ENCODE measurements at places on chromosomes 12 and 14.

GRCh38 chr12:62660756-62661155, 194.1 kb downstream of the MON2 start:
- peaks cover 3% of the 10 kb centered on the region for H3K4me1 ChIP-seq
- H3K36me3 ChIP-seq, result no peaks in the 10 kb centered on the region
- H3K27ac ChIP-seq, result no peak overlapping the region

- H3K4me1 ChIP-seq, result peaks cover 29% of the 10 kb centered on the region
- H3K27ac ChIP-seq, result peak overlapping the region; percentile 98
- H3K4me3 ChIP-seq, result peak overlapping the region; percentile 91
- DNase-seq, result peak; percentile 76
- no peaks in the 10 kb centered on the region for H3K27me3 ChIP-seq
These were observed 1.2 kb upstream of the SCAF11 start for GRCh38 chr12:45991284-45992249.

DNA sequence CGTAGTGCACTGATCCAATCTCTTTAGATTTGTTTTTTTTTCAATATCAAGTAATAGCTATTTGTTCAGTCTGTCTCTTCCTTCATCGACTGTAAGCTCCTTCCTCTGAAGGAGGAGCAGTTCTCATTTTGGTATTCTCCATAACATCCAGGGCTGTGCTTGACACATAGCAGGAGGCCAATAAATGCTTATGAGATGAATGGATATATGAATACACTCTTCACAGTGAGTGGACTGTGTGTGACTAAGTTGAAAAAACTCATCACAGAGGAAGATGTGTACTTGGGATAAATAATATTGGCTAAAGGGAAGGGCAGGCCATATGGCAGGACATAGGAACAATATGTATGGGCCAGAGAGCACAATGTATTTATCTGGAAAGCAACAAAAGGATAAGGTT, 205.3 kb upstream of the PRICKLE1 start:
- H3K27me3 ChIP-seq, result no peaks in the 10 kb centered on the region
- no peaks in the 10 kb centered on the region for H3K36me3 ChIP-seq
- H3K4me3 ChIP-seq, result no peak overlapping the region

DNA sequence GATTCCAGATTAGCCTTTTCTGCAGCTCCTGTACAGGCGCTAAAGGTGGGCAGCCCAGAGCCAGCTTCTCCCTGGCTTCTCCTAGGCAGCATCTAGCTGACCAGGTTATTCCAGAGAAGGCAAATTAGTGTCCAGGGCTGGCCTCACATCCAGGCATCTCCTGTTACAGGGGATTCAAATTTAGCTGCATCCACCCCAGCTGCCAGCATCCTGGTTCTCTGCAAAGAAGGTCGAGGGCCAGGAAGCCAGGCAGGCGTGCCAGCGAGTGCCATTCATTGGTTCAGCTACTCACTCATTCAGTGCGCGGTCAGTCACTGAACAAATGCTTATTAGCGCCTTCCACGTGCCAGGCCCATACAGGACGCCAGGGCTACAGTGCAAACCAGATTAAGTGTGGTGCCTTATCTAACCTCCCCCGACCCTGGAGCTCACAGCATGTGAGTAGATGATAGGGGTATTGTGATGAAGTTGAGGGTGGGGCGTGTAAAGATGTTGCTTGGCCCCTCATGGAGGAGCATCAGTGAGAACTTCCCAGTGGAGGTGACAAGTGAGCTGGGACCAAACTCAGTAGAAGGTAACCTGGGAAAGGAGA, 15.7 kb upstream of the FAM222A start:
- H3K4me3 ChIP-seq, result no peak overlapping the region
- DNase-seq, result no peak
- H3K4me1 ChIP-seq, result no peaks in the 10 kb centered on the region
- H3K27ac ChIP-seq, result no peak overlapping the region
- peaks cover 8% of the 10 kb centered on the region for H3K27me3 ChIP-seq
- H3K36me3 ChIP-seq, result no peaks in the 10 kb centered on the region

DNA sequence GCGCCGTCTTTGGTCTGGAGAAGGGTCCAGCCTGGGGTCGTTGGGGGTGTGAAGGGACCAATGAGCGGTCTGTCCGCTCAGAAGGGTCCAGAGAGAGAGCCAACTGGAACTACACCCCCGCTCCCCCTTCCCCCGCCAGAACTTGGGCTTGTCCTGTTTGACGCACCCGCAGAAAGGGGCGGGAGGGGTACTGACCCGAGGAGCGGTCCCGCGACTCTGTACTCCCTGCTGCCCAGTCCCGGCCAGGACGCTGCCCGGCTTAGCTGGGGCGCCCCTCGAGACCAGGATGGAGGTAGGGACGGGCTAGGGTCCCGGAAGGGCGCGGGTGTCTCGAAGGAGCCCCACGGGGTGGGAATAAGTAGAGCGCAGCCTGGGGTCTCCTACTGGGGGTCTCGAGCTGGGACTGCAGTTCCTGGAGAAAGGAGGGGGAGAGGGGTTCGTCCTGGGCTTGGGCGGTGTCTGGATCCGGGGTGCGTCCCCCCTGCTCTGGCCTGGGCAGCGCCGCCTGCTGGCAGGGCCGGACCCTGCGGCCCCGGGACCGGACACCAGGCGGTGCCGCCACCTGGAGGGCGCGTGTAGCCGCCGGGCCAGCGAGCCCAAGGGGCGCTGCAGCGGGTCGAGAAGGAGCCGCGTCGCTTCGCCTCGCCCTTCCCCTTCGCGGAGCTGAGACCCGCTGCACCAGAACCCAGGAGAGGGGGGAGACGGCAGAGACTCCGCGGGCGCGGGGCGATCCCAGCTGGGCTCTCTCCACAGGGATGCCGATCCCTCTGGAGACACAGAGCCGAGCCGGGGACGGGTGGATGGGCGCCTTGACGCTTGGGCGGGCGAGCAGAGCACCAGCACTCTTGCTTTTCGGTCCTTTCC, 3.8 kb upstream of the CACNB3 start:
- H3K36me3 ChIP-seq, result no peaks in the 10 kb centered on the region
- peak overlapping the region; percentile 84 for H3K4me3 ChIP-seq
- peak overlapping the region; percentile 85 for H3K27ac ChIP-seq
- peaks cover 17% of the 10 kb centered on the region for H3K27me3 ChIP-seq
- DNase-seq, result peak; percentile 70

DNA sequence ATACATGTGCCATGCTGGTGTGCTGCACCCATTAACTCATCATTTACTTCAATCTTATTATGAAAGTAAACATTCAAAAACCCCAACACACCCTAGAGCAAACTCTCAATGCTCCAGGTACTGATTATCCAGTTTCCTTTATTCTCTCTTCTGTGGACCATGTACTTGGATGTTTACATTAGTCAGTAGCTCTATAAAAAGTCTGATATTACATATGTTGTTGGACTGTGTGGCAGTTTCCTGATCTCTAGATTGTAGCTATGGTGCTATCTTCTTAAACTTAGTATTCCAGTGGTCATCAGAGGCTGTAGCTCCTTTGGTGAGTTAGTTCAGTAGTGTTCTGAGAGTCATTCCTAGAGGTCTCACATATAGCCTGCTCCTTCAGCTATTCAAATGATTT, 25.1 kb upstream of the ITGA5 start:
- H3K27me3 ChIP-seq, result peaks cover 4% of the 10 kb centered on the region
- H3K36me3 ChIP-seq, result no peaks in the 10 kb centered on the region
- DNase-seq, result no peak

GRCh38 chr14:45201905-45202304, 51.1 kb downstream of the MIS18BP1 start:
- peak; percentile 16 for DNase-seq
- H3K36me3 ChIP-seq, result peaks cover 41% of the 10 kb centered on the region
- no peak overlapping the region for H3K4me3 ChIP-seq
- no peak overlapping the region for H3K27ac ChIP-seq

DNA sequence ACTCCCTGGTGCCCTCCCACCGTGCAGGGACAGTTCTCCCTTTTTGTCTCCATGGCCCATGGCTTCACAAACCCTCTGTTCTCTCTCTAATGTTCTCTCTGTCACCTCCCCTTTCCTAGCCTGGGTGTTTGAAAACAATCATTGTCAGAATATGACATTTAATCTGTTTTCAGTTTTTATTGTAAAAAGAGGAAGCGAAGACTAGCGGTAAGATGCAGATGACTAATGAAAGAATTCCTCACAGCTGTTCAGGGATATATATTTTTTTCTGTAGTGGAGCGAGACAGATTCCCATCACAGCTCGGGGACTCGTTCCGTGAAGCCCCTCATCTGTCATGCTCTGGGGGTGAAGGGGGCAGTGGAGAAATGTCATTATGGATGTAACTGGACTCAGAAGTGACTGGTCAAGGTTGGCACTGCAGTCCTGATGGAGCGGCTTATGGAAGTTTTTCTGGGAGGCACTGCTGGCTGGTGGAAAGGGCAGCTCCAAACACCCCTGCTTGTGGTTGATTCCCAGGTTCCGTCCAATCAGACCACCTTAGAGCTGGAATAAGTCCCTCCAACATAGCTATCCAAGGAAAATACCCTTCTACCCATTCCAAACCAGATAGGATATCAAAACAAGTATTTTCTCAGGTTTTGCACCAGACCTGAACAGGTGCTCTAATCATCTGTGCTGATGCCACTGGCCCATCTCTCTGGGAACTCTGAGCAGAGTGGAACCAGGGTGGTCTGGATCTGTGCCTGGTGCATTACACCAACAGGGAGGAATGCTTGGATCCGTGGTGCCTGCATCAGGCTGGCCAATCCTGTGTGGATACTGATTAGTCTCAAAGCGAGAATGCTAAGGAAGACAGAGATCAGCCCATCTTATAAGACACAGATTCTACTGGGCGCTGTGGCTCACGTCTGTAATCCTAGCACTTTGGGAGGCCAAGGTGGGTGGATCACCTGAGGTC, 84.7 kb downstream of the GPATCH2L start:
- no peak for DNase-seq
- H3K4me3 ChIP-seq, result no peak overlapping the region
- no peaks in the 10 kb centered on the region for H3K27me3 ChIP-seq
- H3K27ac ChIP-seq, result no peak overlapping the region
- H3K36me3 ChIP-seq, result peaks cover 4% of the 10 kb centered on the region
- H3K4me1 ChIP-seq, result no peaks in the 10 kb centered on the region

DNA sequence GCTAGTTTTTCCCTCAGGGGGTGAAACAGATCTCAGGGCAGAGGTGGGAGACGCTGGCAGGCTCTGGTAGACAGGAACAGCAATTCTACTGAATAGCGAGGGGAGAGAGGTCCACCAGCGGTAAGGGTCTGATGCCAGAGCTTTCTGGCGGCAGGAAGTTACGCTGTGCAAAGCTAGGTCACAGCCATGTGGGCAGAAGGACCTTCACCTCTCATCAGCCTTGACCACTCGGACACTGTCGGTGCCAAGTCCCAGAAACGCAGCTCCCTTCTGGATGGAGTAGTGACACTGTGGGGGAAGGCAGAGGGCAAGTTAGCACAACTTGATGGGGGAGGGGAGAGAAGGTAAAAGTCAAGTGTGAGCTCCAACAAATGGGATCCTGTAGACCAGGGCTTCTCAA, 10.3 kb upstream of the ZNF740 start:
- peaks cover 4% of the 10 kb centered on the region for H3K4me1 ChIP-seq
- no peak overlapping the region for H3K27ac ChIP-seq
- no peak overlapping the region for H3K4me3 ChIP-seq

GRCh38 chr14:22892488-22892887, 9.5 kb downstream of the REM2 start:
- no peaks in the 10 kb centered on the region for H3K27me3 ChIP-seq
- no peak overlapping the region for H3K4me3 ChIP-seq
- H3K4me1 ChIP-seq, result peaks cover 24% of the 10 kb centered on the region
- no peak overlapping the region for H3K27ac ChIP-seq
- no peak for DNase-seq

DNA sequence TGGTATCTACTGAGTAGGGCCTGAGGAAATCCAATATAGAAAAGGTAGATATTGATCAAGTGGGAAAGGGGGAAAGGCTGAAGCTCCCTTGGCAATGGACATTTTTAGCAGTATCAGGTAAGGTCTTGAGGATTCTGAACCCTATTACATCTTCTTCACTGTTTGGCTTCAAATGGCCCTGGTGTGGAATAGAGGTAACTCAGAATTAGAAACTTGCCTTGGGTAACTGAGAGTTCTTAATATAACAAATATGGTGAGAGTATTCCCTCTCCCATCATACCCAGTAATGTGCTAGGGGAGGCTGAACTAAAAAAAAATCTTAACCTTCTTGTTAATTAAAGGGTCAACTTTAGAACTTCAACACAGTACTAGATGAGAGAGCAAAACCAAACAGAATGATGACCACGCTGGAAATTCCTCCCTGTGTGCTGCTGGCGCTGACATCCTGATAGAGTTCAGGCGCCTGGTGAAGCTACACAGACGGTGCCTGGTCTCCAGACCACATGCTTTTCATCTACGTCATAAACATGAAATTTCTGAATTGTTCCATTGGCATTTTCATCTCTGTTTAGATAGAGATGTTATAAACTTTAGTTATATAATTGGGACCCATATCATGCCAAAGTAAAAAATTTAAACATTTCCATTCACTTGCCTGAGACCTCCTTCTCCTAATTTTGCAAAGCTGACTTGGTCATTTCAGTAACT, 128.3 kb downstream of the AKAP6 start:
- no peak overlapping the region for H3K27ac ChIP-seq
- H3K27me3 ChIP-seq, result peaks cover 3% of the 10 kb centered on the region
- no peaks in the 10 kb centered on the region for H3K36me3 ChIP-seq
- no peak overlapping the region for H3K4me3 ChIP-seq

DNA sequence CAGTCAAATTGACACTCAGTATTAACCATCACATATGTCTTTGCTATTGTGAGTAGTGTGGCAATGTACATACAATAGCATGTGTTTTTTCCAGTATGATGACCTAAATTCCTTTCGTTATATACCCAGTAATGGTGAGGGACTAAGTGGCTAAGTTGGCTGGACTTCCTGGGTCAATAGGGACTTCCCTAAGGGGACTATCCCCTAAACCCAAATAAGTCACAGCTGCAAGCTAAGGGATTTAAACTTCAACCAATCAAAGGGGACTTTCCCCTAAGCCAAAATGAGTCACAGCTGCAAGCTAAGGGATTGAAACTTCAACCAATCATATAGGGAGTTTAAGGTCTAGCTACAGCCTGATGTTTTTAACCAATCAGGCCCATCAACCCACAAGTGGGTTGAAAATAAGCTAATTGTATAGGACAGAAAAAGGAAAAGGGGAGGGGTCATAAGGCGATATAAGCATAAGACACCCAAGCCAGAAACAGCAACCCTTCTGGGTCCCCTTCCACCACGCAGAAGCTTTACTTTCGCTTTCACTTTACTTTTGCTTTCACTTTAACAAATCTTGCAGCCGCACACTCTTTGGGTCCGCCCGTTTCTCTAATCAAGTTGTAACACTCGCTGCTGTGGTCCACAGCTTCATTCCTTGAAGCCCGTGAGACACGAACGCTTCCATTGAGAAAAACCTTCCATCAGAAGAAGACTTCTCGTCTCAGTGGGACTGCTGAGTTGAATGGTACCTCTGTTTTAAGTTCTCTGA, 404.4 kb downstream of the FLRT2 start:
- peak overlapping the region; percentile 80 for H3K4me3 ChIP-seq
- peaks cover 33% of the 10 kb centered on the region for H3K4me1 ChIP-seq
- no peaks in the 10 kb centered on the region for H3K27me3 ChIP-seq
- peak overlapping the region; percentile 91 for H3K27ac ChIP-seq
- H3K36me3 ChIP-seq, result peaks cover 23% of the 10 kb centered on the region
- peak; percentile 68 for DNase-seq

DNA sequence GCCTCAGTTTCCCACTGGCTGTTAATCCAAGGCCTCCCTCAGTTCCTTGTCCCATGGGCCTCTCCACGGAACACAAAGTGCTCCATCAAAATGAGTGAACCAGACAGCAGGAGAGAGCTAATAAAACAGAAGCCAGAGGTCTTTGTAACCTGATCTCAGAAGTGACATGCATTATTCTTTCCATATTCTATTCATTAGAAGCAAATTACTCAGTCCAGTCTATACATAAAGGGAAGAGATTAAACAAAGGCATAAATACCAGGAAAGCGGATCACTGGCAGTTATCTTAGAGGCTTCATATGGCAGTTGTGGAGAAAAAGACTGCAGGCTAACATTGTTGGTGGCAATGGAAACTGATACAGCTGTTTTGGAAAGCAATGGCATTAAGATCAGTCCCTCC, 170.6 kb upstream of the GARIN6 start:
- no peaks in the 10 kb centered on the region for H3K36me3 ChIP-seq
- H3K27me3 ChIP-seq, result no peaks in the 10 kb centered on the region
- DNase-seq, result no peak

Measured in activated CD4-positive, alpha-beta T cell treated with anti-CD3 and anti-CD28 coated beads, Interleukin-2, amount 10 ng/mL, durations not matched to agents 7 days and 5 days (primary cell).